Glomerular endothelial cell (primary cell): ENCODE measurements at places on chromosomes 2 and 18. TPM values are rescaled to one million over a fixed set of nuclear protein-coding genes. Genes with fewer than 3 reads are reported as not detected.

The POTEC gene
- total RNA-seq: not detected in 2 replicates

The CACNB4 gene
- 0.10 and 0.82 TPM in 2 replicates for total RNA-seq

The ACTG2 gene
- total RNA-seq: 1.6 TPM in 1 of 2 replicates, not detected in the other

The LYG2 gene
- total RNA-seq: not detected in 2 replicates

The FHOD3 gene
- total RNA-seq: 5.6 and 7.8 TPM in 2 replicates

The LPIN1 gene
- total RNA-seq: 45.5 and 207 TPM in 2 replicates

The PLEK gene
- total RNA-seq: 0.12 TPM in 1 of 2 replicates, not detected in the other

The TEKT4 gene
- not detected in 2 replicates for total RNA-seq

The RNF125 gene
- total RNA-seq: 1.6 and 3.4 TPM in 2 replicates

The BCL2 gene
- total RNA-seq: 2.2 and 6.0 TPM in 2 replicates

The INPP5D gene
- 26.2 and 46.3 TPM in 2 replicates for total RNA-seq

The SP3 gene
- 32.3 and 65.4 TPM in 2 replicates for total RNA-seq

The LAPTM4A gene
- 158 and 175 TPM in 2 replicates for total RNA-seq

The LAMA1 gene
- total RNA-seq: 2.5 and 3.1 TPM in 2 replicates

The CFAP210 gene
- not detected in 2 replicates for total RNA-seq

The ZSWIM2 gene
- 0.12 TPM in 1 of 2 replicates, not detected in the other for total RNA-seq

The ALLC gene
- total RNA-seq: not detected in 2 replicates

The NGEF gene
- 0.19 and 0.47 TPM in 2 replicates for total RNA-seq

The VWC2L gene
- total RNA-seq: not detected in 2 replicates

The ANTXR1 gene
- total RNA-seq: 43.1 and 46.6 TPM in 2 replicates

The LYG1 gene
- 1.2 TPM in 1 of 2 replicates, not detected in the other for total RNA-seq

The EN1 gene
- total RNA-seq: not detected in 2 replicates

The UGT1A4 gene
- total RNA-seq: 0.12 TPM in 1 of 2 replicates, not detected in the other

The SGPP2 gene
- total RNA-seq: 1.4 TPM in 1 of 2 replicates, not detected in the other

The SCN3A gene
- 0.35 and 0.63 TPM in 2 replicates for total RNA-seq
